Thoracic aorta (tissue), 2 donors: ENCODE measurements at places on chromosomes 12 and 14.

DNA sequence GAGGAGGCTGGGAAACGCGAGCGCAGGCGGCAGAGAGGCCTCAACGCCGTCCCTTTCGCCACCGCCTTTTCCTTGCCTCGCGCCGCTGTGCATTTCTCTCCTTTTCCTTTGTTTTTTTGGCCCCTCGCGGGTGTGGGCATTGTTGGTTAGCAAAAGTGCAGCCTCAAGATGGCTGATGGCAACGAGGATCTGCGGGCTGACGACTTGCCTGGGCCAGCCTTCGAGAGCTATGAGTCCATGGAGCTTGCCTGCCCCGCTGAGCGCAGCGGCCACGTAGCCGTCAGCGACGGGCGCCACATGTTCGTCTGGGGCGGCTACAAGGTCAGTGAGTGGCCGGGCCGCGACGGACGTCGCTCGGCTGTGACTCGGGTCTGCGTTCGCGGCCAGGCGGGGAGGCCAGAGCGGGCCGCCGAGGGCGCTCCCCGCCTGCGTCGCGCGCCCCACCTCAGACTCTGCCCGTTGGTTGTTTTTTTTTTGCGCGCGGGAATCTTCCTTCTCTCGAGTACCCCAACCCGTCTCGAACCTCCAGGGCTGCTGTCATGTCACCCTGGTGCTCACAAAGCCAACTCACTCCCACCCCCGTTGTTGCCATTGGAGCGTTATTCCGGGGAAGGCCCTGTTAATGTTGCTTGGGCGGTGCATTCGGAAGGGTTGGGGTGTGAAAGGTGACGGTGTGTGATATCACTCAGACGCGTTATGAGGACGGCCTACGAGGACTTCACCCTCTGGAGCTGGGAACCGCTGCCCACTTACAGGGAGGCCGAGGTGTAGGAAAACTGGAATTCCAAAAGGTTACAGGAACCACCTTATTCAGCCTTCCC is 558 bp downstream of the KLHDC2 start:
- no peaks in the 10 kb centered on the region for H3K27me3 ChIP-seq
- H3K4me3 ChIP-seq, result peak overlapping the region; percentile 79
- peaks cover 8% of the 10 kb centered on the region for H3K36me3 ChIP-seq
- H3K4me1 ChIP-seq, result peaks cover 31% of the 10 kb centered on the region
- peak; percentile 4 for DNase-seq

DNA sequence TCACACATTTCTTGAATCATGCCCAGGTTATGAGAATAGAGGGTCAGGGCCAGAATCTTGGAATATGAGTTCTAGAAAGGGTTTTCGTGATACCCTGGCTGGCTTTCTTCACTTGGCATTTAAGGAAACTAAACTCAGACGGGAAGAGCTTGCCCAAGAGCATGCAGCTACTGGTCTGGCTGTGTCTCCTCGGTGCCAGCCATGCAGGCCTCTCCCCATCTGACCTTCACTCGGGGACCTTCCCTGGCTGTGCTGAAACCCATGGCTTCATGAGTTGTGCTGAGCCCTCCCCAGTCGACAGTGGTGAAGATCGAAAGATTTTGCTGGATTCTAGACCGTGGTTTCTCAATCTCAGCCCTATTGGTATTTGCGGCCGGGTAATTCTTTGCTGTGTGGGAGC is 38.0 kb downstream of the FOXN3 start:
- H3K4me3 ChIP-seq, result no peak overlapping the region
- no peaks in the 10 kb centered on the region for H3K36me3 ChIP-seq
- H3K4me1 ChIP-seq, result peaks cover 47% of the 10 kb centered on the region
- H3K27me3 ChIP-seq, result no peaks in the 10 kb centered on the region

DNA sequence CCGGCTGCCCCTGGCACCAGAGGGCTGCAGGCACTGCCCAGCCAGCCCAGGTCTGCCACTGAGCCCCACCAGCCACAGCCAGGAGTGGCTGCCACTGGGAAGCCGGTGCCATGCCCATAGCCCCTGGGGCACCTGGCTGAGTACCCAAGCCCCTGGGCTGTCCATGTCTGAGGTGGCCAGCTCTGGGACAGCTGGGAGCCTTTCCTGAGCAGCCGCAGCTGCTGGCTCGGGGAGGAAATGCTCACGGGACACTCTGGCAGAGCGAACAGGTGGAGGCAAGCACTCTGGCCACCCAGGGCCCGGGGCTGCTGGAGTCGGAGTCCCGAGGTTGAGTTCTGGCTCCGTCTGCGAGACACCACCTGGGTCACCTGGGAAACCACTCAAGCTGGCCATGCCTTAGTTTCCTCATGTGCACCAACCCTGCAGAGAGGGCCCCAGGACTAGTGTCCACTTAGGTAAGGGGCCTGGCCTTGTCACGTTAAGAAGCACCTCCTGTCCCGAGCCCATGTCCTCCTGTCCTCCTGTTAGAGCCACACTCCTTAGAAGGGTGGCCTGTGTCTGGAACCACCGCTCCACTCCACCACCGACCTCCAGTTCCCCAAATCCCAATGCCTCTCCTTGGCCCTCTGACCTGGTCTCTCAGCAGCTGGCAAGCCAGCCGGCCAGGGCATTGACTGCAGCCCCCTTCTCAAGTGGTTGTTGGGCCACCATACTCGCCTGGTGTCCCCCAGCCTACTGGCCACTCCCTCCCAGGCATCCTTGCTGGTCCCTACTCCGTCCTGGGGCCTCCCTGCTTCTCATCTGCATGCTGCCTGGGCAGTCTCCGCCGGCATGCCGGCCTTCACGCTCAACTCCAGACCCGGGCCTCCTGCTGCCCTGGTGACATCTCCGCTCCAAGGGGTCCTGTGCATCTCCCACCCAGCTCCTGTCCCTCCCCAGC is 45.3 kb downstream of the BEGAIN start:
- H3K36me3 ChIP-seq, result no peaks in the 10 kb centered on the region
- no peak overlapping the region for H3K27ac ChIP-seq
- no peak for DNase-seq
- H3K27me3 ChIP-seq, result no peaks in the 10 kb centered on the region

DNA sequence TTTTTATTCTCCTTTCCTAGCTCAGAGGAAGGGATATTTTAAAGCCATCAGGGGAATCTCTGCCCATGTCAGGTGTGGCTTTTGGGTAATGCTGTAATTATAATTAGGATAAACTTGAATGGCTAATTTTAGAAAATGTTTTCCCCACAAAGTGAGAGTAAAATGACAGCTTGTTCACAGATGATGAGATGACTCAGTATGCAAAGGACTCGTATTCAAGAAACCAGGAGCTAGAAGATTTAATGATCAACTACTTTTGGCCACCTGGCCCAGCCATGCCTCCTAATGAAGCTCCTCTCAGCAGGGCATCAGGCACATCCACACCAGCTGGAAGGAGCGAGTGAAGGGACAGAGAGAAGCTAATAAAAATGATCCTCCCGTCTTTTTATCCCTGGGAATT is 29.0 kb upstream of the PLEKHG7 start:
- H3K27ac ChIP-seq, result no peak overlapping the region
- H3K4me1 ChIP-seq, result no peaks in the 10 kb centered on the region
- no peaks in the 10 kb centered on the region for H3K36me3 ChIP-seq

DNA sequence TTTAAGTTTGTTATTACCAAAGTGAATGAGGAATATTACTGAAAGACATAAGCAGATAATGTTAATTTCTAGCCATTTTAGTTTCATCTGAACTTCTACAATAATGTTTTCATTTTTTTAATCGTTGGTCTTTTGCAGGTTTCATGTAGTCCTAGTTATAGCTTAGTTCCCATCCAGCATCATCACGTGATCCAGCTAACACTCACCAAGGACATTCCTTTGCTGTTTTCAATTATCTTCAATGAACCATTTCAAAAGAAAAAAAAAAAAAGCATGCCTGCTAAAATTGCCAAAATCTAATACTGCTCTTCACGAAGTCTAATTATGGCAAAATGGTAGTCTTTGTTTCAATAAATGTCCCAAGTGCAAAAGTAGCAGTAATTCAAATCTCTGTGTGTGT is 187.7 kb upstream of the ATXN7L3B start:
- no peak overlapping the region for H3K27ac ChIP-seq
- no peaks in the 10 kb centered on the region for H3K27me3 ChIP-seq

- no peaks in the 10 kb centered on the region for H3K4me1 ChIP-seq
- no peak overlapping the region for H3K4me3 ChIP-seq
- peaks cover 5% of the 10 kb centered on the region for H3K36me3 ChIP-seq
- DNase-seq, result no peak
- no peaks in the 10 kb centered on the region for H3K27me3 ChIP-seq
Observed at GRCh38 chr14:91135039-91135438, 21.2 kb downstream of the DGLUCY start.

- H3K27me3 ChIP-seq, result no peaks in the 10 kb centered on the region
- no peak overlapping the region for H3K27ac ChIP-seq
- peaks cover 7% of the 10 kb centered on the region for H3K4me1 ChIP-seq
- H3K4me3 ChIP-seq, result no peak overlapping the region
- DNase-seq, result no peak
Observed at GRCh38 chr14:49858383-49858782, 5.8 kb upstream of the NEMF start.

- no peaks in the 10 kb centered on the region for H3K36me3 ChIP-seq
- no peaks in the 10 kb centered on the region for H3K27me3 ChIP-seq
- no peak for DNase-seq
- no peaks in the 10 kb centered on the region for H3K4me1 ChIP-seq
Observed at GRCh38 chr12:16094437-16094836, 183.0 kb downstream of the SLC15A5 start.

GRCh38 chr14:104810316-104810715 is 9.4 kb downstream of the ZBTB42 start:
- no peak overlapping the region for H3K27ac ChIP-seq
- peaks cover 21% of the 10 kb centered on the region for H3K4me1 ChIP-seq
- no peak overlapping the region for H3K4me3 ChIP-seq
- H3K36me3 ChIP-seq, result peaks cover 3% of the 10 kb centered on the region
- H3K27me3 ChIP-seq, result no peaks in the 10 kb centered on the region
